ENCODE measurements at places on chromosomes 3 and 15. TPM values are rescaled to one million over a fixed set of nuclear protein-coding genes. Genes with fewer than 3 reads are reported as not detected.

Gene SAMMSON
- total RNA-seq: not detected

Gene COL8A1
- 0.10 TPM for total RNA-seq

GRCh38 chr3:147318900-147319299 lies 87.4 kb downstream of the ZIC4 start:
- H3K4me3 ChIP-seq: no peak overlapping the region
- no peaks in the 10 kb centered on the region for H3K27me3 ChIP-seq
- H3K4me1 ChIP-seq: no peaks in the 10 kb centered on the region
- no peak for DNase-seq

DNA sequence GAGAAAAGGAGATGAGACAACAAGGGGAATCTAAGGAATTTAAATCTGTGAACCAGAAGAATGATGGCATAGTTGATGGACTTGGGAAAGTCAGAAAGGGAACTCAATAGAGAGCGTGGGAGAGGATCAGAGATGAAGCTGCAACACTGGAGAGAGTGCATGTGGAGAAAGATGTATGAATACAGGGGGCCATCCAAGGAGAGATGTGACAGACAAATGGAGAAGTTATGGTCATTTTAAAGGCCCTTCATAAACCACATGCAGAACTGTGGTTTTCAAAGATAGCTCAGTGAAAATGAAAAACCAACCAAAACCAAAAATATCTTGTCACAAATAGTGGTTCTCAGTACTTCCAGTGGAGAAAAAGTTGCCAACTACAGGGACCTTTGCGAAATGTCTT lies 265.2 kb downstream of the SUCLG2 start:
- H3K36me3 ChIP-seq: peaks cover 24% of the 10 kb centered on the region
- no peaks in the 10 kb centered on the region for H3K27me3 ChIP-seq
- H3K4me1 ChIP-seq: peaks cover 31% of the 10 kb centered on the region
- no peak for DNase-seq

- no peak overlapping the region for H3K27ac ChIP-seq
- no peaks in the 10 kb centered on the region for H3K4me1 ChIP-seq
- peaks cover 55% of the 10 kb centered on the region for H3K27me3 ChIP-seq
- H3K36me3 ChIP-seq: no peaks in the 10 kb centered on the region
These were observed 19.1 kb upstream of the GLCE start for GRCh38 chr15:69141286-69141701.

DNA sequence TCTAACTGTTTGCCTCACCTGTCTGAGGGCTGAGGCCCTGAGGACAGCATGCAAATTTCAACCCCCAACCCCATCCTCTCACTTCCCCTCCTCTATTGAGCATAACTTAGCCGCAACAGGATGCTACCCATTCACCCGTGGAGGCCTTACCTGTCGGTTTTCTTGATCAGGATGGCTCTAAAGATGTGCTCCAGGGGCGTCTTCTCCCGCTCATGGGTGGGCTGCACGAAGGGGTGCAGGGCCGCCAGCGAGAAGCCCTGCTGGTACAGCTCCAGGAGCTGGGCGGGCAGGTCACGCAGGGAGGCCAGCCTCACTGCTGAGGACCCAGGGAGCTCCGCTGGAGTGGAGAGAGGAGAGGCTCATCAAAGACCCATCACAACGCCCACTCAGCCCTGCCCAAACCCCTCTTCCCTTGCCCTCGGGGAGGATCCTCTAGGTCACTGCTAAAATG lies 79.8 kb downstream of the RFTN1 start:
- no peak overlapping the region for H3K4me3 ChIP-seq
- peaks cover 26% of the 10 kb centered on the region for H3K36me3 ChIP-seq
- peaks cover 25% of the 10 kb centered on the region for H3K4me1 ChIP-seq
- H3K27ac ChIP-seq: no peak overlapping the region
- H3K27me3 ChIP-seq: no peaks in the 10 kb centered on the region
- DNase-seq: no peak

DNA sequence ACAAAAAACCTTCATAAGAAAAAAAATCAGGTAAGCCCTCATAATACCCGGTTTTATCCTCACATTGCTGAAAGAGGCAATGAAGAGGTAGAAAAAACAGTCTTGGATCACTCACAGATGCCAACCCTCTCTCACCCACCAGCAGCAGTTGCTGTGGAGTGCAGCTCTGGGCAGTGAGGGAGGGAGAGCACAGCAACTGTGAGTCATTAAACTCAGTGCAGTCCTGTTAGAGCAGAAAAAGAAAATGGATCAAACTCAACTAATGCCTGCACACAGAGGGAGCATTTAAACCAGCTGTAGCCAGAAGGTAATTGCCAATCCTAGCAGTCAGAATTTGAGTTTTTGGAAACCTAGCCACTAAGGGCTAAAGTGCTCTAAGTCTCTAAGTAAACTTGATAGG lies 1050.6 kb upstream of the ALCAM start:
- no peak overlapping the region for H3K4me3 ChIP-seq
- no peak for DNase-seq
- H3K27me3 ChIP-seq: no peaks in the 10 kb centered on the region
- peaks cover 8% of the 10 kb centered on the region for H3K36me3 ChIP-seq
- H3K27ac ChIP-seq: no peak overlapping the region

- no peak for DNase-seq
- no peak overlapping the region for H3K4me3 ChIP-seq
- no peaks in the 10 kb centered on the region for H3K27me3 ChIP-seq
- H3K36me3 ChIP-seq: no peaks in the 10 kb centered on the region
- H3K4me1 ChIP-seq: peaks cover 18% of the 10 kb centered on the region
- H3K27ac ChIP-seq: no peak overlapping the region
These were observed 4.4 kb upstream of the FOXP1 start for GRCh38 chr3:71587958-71588357.
